Endothelial cell (in vitro differentiated cells): ENCODE measurements at places on chromosomes 7 and 10.
A peak's percentile ranks its signal among the peaks of the same experiment; 100 is the strongest.

DNA sequence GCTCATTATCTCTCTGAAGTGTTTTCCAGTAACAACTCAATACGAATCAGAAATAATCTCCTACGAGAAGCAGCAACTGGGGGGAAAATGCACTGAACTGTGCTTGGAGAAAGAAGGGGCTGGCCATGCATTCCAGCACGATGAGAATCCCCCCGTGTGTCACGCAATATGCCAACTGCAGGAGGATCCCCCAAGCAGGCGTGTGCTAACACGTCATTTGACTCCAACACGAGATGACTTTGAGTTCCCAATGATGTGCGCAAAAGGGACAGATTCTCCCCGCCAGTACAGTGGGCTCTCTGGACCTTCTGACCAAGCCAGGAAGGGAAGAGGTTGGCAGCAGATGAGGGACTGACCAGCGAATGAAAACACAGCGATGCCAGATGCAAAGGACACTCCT lies 105.5 kb downstream of the KCNMA1 start:
- no peak for DNase-seq

GRCh38 chr7:22713463-22713862 lies 13.5 kb upstream of the IL6 start:
- DNase-seq, result no peak

DNA sequence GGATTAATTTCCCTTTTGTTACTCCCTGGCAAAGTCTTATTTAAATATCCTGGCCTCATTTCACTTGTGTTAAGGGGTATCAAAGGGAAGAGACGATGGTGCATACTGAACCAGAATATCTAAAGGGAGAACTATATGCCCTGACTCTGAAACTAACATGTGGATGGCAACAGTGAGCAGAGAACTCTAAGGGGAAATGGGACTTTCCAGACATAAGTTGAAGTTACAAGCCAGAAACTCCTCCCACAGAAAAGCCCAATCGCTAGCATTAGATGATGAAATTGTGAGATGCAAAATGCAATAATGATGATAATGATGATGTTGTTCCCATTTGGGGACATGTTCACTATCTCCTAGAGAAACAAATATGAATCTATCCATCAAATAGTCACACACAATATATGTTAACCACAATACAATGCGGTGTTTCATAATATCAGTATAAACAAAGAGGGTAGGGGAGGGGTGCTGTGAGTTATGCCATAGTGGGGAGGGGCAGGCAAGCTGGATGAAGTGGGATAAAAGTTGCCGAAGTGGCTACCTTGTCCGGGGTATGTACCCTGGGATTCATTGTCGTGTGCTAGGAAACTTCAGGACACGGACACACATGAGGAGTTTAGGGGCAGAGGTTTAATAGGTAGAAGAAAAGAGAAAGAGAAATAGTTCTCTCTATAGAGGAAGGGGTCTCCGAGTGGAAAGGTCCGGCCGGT lies 37.1 kb downstream of the TMEM229A start:
- DNase-seq, result no peak

- DNase-seq, result no peak
Observed at GRCh38 chr7:30166841-30167235, 32.1 kb downstream of the MTURN start.

GRCh38 chr7:8387551-8388256 lies 45.7 kb upstream of the NXPH1 start:
- DNase-seq, result no peak

DNA sequence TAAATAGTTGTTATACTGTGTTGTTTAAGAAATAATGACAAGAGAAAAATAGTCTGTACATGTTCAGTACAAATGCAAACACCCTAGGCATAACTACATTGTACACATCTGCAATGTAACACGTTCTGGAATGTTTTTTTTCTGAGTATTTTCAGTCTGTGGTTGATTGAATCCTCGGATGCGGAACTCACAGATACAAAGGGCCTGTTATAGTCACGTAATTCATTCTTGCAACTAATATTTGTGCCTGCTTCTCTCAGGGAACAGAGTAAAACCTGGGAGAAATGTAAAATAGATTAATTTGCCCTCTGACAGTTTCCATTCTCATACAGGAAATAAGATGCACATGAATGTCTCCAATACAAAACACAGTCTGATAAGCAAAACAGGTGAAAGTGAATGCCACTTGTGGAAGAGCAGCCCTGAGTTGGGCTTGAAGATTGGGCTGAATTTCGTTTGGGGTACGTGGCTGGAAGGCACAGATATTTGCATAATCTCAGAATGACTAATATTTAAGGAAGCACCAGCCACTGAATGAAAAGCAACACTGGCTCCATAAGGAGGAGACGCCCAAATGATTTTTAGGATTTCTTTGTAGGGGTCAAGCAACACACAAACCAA lies 19.1 kb downstream of the DENND2A start:
- DNase-seq, result no peak

GRCh38 chr7:108973075-108973474 lies 403.4 kb downstream of the DNAJB9 start:
- peak; percentile 11 for DNase-seq

DNA sequence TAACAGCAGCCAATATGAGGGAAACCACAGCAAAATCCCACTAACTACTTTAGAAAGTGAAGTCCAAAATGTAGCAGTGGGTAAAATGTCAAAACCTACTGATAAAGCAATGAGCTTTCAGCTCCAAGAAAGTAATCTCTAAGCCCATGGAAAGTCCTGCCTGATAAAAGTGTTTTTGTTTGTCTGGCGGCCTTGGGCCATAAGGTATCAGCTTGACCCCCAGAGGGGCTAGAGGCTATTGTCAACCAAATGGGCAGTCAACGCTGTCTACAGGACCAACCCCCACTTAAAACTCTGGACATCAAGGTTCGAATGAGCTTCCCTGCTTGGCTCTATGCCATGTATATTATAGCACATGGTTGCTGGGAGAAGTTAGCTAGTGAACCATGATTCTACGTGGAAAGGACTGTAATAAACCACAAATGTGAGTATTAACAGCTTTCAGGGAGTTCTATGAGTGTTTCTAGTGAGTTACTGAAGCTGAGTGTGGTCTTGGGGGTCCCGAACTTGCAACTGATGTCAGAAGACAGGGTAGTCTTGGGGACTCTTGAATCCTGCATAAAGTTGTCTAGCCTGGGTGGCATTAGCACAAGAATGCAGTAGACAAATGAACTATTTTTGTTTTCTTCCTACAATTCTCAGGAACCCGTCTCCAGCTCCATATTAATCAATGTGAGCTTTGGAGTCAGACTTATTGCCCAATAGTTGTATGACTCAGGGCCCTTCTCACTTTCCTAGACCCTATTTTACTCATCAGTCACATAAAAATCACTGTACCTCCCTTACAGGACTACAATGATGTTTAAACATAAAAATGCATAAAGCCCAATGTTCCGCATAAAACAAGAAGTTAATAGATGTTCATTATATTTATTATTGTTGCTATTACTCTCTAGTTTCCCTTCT lies 164.9 kb downstream of the DGKI start:
- no peak for DNase-seq

DNA sequence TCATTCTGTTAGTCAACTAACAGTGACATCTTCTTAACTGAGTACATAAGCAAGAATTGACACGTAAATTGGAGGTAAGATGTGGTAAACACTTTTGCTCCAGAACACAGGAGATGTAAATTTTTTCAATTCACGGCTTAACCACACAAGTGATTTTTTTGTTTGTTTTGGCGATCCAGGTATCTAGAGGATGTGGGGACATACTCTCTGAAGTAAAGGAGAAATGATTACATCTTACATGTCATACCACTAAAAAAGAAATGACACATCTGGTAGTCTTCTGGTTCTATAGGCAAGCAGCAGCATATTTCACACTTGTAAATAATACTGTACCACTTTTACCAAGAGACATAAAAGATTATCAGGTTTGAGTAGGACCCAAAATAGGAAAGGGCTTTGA lies 200.3 kb upstream of the ZWINT start:
- DNase-seq, result no peak

DNA sequence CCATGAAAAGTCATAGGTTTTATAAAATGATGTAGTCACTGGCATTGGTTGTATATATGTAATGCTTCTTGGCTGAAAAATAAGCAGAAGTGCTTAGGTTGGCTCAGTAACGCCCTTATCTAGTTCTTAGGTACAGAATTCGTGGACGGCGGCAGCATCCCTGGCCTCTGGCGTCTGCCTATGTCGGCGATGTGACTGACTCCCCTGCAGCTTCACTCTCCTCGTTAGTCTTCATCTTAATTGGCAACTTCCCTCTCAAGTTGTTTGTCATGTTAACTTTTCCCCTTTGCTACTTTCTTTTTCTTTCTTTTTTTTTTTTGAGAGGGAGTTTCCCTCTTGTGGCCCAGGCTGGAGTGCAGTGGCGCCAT lies 18.5 kb downstream of the CHST12 start:
- no peak for DNase-seq

DNA sequence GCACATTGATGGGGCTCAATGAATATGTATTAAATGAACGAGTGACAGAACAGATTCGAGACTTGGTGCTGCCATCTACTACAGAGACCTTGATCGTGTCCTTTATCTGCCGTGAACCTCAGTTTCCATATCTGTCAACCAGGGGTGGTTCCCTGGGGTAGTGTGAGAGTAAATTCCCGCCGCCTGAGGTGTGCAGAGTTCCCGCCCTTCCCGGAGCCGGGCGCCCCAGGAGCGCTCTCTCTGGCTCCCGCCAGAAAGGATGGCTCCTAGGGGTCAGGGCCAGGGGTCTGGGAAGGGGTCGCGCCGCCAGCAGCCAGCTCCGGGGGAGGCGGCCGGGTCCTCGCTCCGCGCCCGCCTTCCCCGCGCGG lies 333 bp upstream of the PLCE1 start:
- no peak for DNase-seq

DNA sequence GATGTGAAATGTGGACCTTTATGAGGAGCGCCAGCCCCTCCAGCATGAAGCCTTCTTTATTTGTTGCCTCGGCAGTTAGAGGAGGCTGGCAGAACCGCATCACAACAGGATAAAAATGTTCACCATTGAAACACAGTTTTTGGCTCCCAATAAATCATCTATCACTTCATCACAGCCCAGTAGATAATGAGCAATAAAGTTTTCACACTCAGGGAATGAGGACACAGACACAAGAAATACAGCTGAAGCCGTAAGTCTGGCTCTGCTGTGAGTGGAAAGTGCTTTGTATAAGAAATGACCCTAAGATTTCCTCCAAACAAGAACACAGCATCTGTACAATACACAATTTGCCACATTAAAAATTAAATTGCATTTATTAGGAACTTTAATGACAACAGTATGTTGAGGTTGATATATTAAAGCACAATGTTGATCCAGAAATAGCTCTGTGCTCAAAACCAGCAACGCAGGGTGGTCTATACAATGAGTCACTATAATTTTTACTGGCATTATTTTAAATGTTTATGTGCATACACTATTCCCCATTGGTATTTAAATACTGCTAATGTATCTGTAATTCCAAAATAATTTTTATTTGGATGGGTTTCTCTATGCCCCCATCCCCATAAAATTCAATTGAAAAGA lies 301.8 kb upstream of the MGMT start:
- DNase-seq, result no peak

GRCh38 chr7:150945853-150946420 lies 32.2 kb downstream of the KCNH2 start:
- no peak for DNase-seq

GRCh38 chr7:79055722-79056415 lies 397.6 kb downstream of the MAGI2 start:
- no peak for DNase-seq

GRCh38 chr10:43961523-43962345 lies 313.1 kb upstream of the ZNF32 start:
- DNase-seq, result no peak

GRCh38 chr10:33217854-33218253 lies 116.6 kb downstream of the NRP1 start:
- no peak for DNase-seq

- no peak for DNase-seq
Observed at GRCh38 chr7:30164567-30164966, 29.8 kb downstream of the MTURN start.

DNA sequence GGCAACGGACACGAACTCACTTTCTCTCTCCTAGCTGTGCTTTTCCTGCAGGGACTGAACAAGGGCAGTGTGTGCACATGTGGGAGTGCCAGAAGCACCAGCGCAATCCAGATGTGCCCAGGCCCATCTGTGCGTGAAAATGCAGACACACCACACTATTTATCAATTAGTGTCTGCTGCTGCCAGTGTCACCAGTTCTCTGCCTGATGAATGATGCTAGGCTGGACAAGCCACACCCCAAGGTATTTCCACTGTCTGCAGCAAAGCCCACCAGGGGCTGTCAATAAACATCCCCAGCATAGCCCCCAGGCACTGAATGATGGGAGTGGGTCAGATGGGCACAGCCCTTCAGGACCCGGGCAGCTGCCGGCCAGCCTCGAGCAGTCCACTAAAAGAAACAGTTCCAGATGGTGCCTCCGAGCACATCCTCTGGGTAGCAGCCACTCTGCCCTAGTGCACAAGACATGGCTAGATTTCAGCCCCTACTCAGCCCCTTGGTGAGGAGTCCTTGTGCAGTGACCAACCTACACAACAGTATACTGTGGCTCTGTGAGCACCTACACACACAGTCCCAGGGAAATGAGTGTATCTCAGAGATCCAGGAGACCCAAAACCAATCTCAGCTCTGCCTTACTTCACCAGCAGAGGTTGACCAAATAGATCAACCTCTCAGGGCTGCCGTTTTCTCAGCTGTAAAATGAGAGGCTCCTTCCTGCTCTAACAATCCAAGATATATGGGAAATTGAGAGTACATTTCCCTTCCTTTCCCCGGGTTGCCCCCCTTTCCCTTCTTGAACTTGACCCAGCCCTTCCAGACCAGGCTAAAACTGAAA lies 314.7 kb downstream of the PLXNA4 start:
- DNase-seq, result no peak
